ENCODE measurements at places on chromosomes 2 and 18.
A peak's percentile ranks its signal among the peaks of the same experiment; 100 is the strongest.

GRCh38 chr2:157792335-157793052 lies 83.6 kb downstream of the ACVR1 start:
- no peak for DNase-seq

GRCh38 chr2:121388371-121388770 lies 103.4 kb upstream of the TFCP2L1 start:
- DNase-seq = no peak

GRCh38 chr2:166388481-166389070 lies 12.8 kb upstream of the SCN9A start:
- no peak for DNase-seq

- DNase-seq = no peak
These were observed 123.1 kb upstream of the CAB39 start for GRCh38 chr2:230589497-230590015.

GRCh38 chr2:60837123-60837522 lies 44.3 kb upstream of the REL start:
- no peak for DNase-seq

DNA sequence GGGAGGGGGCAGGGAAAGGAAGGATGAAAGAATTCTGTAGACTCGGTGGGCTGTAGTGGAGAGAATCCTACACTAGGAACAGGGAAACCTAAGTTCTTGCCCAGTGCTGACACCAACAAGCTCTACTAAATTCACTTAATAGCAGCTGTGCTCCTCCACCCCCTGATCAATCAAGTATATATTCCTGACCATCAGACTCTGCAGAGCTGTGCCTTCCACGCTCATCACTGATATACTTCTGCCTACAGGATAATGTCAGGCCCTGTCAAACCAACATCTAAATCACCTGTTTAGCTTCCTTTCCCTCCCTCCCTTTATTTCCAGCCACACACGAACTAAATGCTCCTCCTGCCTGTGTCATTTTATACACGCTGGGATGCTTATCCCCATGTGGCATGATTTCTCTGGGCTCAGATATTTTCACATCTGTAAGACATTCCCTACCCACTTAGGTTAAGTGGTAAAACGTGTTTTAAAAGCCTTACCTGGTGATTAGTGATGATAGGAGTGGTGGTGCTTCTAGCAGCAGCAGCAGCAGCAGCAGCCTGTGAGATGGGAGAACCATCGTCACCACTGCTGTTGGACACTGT lies 301.9 kb downstream of the LRRTM1 start:
- DNase-seq = no peak

GRCh38 chr2:240234503-240234951 lies 94.1 kb upstream of the OTOS start:
- DNase-seq = no peak

DNA sequence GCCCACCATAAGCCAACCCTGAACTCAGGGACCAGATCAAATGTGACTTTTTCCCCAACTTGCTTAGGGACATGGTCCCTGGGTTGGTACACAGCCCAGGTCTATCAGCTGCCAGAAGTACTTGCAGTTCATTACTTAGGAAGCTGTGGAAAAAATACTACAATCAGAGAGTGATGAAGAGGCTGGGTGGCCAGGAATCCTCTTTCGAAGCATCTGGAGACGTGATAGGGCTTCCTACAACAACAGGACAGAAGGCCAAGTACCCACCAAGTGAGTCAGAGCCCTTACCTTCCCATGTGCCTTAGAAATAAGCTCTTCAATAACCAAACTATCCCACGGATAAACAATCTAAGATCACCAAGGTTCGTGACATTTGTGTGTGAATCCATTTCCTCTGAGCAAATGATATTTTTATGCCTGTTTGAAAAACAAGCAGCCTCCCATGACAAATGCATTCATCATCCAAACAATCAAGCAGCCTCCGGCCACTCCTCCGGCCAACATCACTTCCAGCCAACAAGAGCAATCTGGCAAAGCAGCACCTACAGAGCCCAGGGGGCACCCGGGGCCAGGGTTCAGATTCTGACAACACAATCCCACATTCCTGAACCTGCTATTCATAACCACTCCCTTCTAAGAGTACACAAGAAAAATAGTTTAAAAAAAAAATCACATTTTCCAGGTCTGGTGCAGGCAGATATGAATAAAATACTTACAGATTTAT lies 26.4 kb downstream of the TBC1D8 start:
- DNase-seq = peak; percentile 90

GRCh38 chr2:88091943-88092342 lies 24.3 kb downstream of the SMYD1 start:
- no peak for DNase-seq

DNA sequence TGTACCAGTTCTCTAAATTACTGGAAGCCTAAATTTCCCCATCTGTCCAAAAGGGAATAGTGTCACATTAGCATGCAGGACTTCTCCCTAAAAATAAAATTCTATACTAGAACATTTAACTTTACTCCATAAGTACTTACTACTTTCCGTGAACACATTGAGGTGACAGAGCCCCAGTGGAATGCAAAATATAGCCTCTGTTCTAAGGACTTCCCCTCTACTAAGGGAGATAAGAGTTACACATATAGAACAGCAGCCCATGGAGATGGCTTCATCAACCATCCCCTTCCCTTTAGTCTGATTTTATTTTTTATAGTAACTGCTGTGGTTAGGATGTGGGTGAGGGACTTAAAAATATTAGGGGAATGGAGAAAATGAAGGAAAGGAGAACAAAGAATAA lies 68.9 kb upstream of the STPG4 start:
- DNase-seq = no peak

DNA sequence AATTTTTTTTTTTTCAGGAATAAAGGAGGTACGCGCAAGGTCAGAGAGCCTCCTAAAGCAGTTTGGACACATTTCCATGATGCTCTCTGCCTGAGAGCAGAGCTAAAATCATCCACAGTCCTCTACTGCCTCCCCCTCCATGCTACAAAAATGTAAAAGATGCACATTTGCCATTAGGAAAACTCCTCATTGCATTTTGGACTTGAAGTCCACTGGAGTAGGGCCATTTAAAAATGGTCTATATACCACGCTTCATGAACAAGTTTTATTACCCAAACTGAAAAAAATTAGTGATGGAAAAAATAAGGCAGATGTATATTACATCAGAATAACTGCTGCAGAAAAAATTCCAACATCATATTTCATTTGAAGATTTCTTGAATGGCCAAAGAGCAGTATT lies 256.0 kb downstream of the AFF3 start:
- no peak for DNase-seq

- no peak for DNase-seq
These were observed 20.9 kb downstream of the PKDCC start for GRCh38 chr2:42068571-42069178.

- no peak for DNase-seq
These were observed 29.0 kb upstream of the MAL start for GRCh38 chr2:94996305-94997100.

DNA sequence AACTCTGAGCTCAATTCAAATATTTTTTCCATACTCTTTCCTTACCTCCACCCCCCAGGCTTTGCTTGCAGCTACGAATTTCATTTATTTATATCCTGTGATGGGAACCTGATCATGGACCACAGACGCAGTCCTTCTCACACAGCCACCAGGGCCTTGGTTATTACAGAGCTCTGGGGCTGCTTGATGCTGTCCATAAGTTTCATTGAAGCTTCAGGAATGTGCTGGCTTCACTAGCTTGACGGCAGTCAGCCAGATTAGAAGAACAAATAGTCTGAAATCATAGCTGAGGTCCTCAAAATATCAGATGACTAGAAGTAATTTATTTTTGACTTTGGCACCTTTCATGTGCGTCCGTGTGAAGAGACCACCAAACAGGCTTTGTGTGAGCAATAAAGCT lies 104.9 kb downstream of the VWA3B start:
- DNase-seq = no peak

Data from keratinocyte (primary cell).